CD4-positive, alpha-beta T cell treated with Interleukin-4 for 1 hour (primary cell): ENCODE measurements at places on chromosomes 3 and 15.

DNA sequence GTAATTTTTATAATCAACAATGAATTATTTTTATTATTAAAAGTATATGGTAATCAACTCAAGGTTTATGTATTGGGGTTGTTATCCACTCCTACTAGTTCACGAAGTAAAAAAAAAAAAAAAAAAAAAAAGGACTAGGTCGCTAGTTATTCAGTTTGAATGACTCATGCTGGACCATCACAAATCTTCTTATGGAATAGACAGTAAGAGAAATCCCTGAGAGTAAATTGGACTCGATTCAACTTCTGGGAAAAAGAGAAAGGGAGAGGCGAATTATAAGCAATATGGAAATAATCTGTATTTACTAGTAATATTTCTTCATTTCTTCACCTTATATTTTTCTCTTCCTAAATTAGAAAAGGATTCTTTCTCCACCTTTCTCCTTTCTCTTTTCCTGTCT, 2.0 kb downstream of the MYEF2 start:
- no peak for DNase-seq

DNA sequence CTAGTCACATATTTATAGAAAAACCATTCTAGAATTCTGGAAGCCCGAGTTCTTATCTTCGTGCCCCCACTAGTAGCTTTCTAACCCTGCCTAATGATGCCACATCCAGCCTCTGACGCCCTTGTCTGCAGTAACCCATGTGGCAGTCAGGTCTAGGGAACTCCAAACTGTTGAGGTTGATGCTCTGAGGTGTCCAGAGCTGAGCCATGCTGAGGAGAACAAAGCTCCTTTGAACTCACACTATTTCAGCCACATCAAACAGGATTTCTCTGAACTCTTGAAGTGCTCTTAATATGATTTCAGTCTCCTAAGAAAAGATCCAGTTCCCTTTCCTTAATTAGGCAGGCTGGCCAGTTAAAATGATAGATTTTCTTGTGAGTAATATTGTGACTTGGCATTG, 150.5 kb upstream of the ST8SIA2 start:
- DNase-seq, result no peak

DNA sequence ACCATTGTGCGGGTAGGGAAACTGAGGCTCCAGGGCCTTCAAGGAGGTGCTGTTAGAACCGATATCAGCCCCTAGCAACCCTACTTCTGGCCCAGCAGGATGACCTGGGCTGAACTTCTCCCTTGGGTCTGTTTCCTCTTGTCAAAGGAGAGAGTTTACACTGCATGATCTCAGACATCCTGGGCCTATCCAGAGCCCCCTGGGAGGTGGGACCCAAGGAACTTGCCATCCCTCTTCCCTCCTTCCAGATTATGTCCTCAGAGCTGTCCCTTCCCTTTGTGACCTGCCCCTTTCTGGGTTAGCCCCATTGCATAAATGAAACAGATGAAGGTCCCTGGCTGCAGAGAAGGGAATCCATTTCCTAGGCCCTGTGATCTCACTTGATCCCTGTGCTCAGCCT, 12.3 kb upstream of the DNAH1 start:
- no peak for DNase-seq

DNA sequence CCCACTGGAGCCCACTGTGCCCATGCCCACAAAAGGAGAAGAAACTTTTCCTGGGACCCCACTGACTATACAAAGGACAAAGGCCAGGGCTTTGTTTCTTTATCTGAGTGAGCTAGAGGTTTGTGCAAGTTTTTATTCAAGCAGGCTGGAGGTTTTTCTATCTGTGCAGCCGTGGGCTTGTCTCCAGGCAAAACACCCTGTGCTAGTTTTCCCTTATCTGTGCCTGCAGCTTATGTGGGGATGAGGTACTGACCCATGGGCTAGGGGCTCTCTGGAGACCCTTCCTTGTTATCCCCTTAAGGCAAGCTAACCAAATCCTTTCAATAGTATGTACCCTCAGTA, 545.5 kb downstream of the ZPLD1 start:
- no peak for DNase-seq

GRCh38 chr15:92958105-92958504, 58.0 kb downstream of the CHD2 start:
- DNase-seq, result peak; percentile 59

GRCh38 chr3:122365073-122365472, 18.0 kb downstream of the MIX23 start:
- DNase-seq, result no peak

- no peak for DNase-seq
Measured at GRCh38 chr15:65183865-65184159, 1.3 kb downstream of the CLPX start.

DNA sequence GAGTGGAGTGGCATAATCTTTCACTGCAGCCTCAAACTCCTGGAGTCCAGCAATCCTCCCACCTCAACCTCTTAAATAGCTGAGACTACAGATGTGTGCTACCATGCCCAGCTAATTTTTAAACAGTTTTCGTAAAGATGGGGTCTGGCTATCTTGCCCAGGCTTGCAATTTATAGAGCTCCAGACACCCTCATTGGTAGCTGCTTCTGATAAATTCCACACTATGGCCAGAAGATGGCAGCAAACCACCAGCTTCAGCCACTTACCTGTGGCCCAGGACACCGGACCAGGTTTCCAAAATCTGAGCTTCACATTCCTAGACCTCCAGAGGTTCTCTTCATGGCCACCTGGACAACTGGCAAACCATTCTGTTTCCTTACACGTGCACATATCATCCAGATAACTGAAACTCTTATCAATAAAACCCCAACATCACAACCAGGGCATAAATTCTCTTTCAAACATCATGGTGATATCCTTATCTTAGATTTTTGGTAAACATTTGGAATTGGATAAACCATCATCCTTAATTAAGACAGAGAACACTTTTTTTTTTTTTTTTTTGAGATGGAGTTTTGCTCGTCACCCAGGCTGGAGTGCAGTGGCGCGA, 28.9 kb downstream of the FBXW12 start:
- DNase-seq, result peak; percentile 82

GRCh38 chr3:38163841-38164642, 1.3 kb upstream of the OXSR1 start:
- DNase-seq, result no peak

DNA sequence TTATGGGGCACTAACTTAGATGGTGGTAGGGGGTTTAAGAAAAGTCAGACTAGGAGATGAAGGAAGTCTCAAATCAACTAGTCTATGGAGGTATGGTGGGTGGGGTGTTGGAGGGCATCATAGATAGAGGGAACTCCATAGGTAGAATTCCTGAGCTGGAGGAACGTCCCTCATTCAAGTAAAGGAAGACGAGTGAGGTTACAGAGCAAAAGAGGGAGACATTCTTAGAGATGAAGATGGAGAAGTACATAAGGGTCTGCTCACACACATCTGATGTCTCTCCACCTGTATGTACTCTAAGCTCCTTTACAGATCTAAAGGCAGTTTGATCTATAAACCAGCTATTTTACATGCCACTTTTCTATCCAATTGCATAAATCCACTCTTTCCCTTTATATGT, 1.4 kb downstream of the PLSCR1 start:
- DNase-seq, result no peak

DNA sequence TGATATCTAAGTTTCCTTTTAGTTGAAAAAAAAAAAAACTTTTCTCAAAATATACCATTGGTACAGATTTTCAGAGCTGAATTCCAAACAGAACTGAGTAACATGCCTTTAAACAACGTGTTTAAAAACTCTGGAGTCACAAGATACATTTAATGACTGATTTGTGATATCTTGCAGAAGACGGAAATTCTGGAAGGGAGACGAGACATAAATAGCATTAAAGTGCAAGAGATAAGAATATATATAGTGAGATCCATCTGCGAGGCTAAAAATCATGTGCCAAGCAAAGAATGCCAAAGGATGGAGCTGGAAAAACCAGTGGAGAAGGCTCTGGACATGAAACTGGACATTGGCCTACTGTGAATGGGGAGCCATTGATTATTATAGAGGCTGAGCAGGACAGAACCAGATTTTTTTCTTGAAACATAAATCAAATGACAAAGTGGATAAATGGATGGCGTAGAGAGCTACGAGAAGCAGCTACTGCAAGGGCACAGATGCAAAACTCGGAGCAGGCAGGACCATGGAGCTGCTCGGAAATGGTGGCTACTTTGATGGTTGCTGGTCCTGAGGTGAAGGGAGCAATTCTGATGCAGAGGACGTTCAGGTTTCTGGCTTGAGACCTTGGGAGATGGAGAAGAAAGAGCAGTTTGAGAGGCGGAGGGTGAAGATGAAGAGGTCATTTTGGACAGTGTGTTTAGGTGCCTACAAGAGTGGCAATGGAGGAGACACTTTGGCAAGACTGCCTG, 88.8 kb downstream of the CPN2 start:
- DNase-seq, result no peak

- no peak for DNase-seq
Measured at GRCh38 chr15:99506399-99506798, 59.4 kb upstream of the MEF2A start.

GRCh38 chr15:59290295-59291212, 82.1 kb downstream of the MYO1E start:
- DNase-seq, result no peak

DNA sequence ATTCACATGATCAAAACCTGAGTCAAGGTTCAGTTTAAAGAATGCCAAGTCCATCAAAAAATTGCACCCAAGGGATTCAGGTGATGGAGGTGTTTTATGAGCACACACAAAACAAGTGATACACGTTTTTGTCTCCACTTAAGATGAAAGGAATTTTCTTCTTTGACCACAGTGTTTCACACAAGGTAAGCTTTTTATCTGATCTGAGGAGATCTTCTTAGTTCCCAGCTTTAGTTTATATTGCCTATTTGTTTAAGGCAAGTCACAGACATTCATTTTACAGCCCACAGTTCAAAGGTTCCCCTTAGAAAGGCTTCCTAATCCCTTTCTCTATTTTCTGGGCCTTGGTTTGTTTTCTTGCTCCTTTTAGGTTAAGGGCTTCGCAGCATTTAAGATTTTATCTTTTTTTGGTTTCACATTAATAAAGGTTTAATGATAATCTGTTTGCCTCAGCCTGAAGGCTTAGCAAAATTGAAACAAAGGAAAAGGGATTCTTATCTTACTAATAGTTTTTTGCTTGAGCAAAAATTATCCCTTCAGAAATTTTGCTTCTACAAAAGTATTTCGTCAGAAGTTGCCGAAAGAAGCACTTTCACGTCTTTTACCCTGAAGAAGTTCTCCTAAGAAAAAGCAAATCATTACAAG, 420.5 kb upstream of the NAALADL2 start:
- DNase-seq, result no peak

DNA sequence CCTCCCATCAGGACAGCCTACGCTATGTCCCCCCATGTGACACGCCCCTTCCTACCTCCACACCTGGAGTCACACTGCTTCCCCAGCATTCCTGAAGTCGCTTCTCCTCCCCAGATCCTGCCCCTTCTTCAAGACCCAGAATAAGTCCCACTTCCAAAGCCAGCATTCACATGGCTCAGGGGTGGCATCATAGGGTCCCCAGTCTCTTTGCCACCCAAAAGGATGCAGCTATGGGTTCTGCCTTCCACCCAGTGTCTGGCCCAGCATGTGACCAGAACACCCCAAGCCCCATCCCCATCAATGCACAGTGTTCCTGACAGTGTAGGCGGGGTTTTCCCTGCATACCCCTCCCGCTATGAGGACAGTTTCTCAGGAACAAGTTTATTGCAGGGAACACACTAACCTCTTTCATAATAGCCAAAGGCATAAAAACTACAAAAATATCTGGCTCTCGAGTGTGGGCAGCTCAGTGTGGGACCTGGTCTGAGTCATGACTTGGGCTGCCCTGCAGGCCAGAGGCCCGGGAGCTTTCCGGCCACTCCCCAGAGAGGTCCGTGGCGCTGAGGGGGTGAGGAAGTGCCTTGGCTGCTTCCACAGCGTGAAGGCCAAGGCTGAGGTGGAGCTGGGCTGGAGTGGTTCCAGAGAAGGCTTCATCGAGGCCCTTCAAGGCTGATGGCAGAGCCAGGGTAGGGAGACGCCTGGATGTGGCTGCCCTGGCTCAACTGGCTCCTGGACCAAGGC, 5.8 kb downstream of the ISLR start:
- no peak for DNase-seq

GRCh38 chr3:30156586-30157498, 449.6 kb upstream of the TGFBR2 start:
- DNase-seq, result no peak

DNA sequence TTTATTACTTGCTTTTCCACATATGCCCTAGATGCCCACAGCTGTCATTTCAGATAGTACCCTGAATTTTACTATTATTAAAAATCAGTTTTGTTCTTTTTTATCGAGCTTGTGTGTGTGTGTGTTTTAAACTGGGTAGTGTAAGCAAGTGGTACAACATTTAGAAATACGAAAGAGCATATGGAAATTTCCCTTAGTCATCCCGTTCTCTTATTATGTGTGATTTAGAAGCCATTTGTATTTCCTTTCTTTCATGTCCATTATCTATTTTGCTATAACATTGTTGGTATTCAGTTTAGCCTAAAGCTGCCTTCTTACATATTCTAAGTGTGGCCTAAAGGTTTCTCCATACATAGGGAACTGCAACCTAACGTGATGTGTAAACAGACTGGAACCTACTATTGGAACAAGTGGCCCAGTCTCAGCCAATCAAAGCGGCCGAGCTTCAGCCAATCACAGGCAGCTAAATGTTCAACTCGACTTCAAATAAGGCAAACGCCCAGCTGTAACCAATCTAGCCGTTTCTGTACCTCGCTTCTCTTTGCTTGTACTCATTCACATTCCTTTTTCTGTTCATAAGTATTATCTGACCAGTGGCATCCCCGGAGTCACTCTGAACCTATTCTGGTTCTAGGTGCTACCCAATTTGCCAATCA, 14.7 kb upstream of the SYN2 start:
- DNase-seq, result no peak
